ENCODE measurements at places on chromosomes 13 and 19.

- peak; percentile 16 for DNase-seq
Observed at GRCh38 chr19:43934055-43934984, 762 bp downstream of the ZNF45 start.

- no peak for DNase-seq
Observed at GRCh38 chr19:19418555-19419260, 13.2 kb downstream of the GATAD2A start.

GRCh38 chr19:46546194-46546896, 50.7 kb upstream of the PNMA8B start:
- peak; percentile 48 for DNase-seq

DNA sequence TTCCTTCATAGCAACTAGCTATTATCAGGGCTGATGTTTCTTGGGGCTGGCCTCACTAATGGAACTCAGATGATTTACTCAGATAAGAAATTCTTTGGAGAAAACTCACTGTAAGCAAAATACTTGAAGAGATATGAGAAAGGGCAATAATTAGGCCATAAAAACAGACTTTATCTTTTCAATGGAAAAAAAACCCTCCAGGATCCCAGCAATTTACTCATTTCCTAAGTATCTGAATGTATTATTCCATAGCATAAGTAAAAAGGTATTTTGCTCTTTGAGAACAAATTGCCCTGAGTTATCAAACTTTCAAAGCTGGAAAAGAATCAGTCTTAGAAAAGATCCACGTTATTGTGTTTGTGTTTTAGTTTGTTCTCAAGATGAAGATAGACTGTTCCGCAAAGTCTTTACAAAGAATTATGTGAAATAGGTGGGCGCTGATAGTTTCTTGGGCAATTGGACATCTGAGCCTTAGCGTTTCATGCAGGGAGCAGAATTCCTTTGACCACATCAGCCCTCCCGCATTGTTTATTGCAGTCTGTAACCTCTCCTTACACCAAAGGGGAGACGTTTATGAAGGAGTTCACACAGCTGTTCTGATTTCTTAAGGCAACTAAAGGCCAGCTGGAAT, 29.1 kb upstream of the CSNK1A1L start:
- peak; percentile 91 for DNase-seq

DNA sequence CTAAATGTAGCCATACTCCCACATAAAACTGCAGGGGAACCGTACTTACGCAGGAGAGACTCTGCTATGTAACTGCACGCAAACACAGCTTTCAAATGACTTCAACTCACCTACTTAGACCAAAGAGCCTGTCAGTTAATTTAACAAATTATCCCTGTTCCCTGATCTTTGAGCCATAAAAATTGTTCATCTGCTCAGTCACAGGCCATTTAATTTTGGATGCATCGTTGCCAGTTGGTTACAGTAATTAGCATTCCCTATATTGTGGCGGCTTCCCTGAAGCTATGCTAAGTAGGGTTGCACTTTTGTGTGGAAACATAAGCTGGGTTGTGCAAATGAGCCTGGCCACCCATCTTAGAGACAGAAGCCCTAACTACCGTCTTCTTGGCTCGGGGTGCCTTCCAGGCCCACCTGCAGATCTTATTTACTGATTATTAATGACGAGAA, 21.2 kb upstream of the OBI1 start:
- DNase-seq, result no peak

- DNase-seq, result no peak
Observed at GRCh38 chr13:20991741-20992520, 69.5 kb downstream of the LATS2 start.

- no peak for DNase-seq
Observed at GRCh38 chr13:78084401-78084800, 165.8 kb upstream of the EDNRB start.

GRCh38 chr19:30696514-30696913, 324.3 kb downstream of the ZNF536 start:
- DNase-seq, result no peak

GRCh38 chr13:111393221-111393790, 72.9 kb downstream of the TEX29 start:
- no peak for DNase-seq

DNA sequence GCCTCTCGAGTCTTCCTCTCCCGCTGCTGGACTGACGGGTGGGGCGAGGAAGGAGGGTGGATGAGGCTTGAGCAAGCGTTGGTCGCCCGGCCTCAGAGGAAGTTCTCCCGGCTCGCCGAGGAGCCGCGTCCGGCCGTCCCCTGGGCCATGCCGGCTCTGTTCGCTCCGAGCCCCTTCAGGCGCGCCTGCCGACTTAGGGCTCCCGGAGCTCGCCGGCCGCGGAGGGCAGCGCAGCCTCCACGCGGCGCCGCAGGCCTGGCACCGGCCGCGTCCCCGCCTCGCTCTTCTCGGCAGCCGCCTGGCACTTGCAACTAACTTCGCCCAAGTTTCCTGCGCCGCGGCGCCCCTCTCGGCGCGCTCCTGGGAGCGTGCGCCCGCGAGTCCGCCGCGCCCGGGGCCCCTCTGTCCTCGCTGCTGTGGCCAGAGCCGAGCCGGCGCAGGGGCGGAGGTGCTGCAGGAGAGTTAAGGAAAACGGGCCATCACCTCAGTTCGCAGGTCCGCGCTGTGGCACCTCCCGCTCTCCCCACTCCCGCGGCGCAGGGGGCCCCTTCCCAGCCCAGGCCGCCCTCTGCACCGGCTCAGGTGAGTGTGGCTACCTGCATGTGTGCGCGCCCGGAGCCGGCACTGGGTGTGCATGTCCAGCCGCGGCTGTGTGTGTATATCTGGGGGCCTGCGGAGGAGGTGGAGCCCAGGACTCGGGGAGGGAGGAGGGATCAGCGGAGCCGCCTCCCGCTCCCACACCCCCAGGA, 641 bp upstream of the SOX21 start:
- DNase-seq, result peak; percentile 42

GRCh38 chr13:47019977-47020376, 123.1 kb upstream of the HTR2A start:
- DNase-seq, result no peak

DNA sequence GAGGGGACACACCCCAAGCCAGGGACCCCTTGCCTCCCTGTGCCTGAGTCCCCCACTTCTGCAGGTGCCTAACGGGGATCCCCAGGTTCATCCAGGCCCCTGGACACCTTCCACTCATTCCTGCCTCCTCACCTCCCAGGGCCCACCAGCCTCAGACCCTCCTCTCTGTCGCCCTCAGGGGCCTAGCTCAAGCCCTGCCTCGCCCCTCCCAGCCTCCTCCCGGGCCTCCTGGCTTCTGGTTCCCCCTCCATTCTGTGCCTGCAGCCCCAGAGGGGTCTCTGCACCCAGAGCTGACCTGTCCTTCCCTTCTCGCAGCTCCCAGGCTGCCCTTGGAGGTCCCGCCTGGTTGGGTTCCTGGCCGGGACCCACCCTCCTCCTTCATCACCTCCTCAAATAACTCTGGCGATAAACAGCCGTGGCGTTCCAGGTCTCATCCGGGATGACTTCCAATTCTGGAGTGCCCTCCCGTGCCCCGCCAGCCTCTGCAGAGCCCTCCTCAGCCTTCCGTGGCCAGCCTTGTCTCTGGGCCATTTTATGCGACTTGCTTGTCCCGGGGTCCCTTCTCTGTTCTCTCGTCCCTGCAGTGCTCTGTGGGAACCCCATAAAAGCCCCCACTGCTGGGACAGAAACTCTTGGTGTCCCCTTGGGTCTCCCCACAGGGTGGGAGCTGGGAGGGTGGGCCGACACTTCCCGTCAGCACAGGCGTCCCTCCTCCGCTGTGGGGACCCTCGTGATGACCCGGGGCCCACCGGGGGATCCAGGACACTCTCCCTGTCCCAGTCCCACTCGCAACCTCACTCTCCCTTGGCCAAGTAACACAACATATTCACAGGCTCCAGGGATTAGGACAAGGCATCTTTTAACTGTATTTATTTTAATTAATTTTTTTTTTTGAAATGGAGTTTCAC, 9.2 kb downstream of the JOSD2 start:
- no peak for DNase-seq

DNA sequence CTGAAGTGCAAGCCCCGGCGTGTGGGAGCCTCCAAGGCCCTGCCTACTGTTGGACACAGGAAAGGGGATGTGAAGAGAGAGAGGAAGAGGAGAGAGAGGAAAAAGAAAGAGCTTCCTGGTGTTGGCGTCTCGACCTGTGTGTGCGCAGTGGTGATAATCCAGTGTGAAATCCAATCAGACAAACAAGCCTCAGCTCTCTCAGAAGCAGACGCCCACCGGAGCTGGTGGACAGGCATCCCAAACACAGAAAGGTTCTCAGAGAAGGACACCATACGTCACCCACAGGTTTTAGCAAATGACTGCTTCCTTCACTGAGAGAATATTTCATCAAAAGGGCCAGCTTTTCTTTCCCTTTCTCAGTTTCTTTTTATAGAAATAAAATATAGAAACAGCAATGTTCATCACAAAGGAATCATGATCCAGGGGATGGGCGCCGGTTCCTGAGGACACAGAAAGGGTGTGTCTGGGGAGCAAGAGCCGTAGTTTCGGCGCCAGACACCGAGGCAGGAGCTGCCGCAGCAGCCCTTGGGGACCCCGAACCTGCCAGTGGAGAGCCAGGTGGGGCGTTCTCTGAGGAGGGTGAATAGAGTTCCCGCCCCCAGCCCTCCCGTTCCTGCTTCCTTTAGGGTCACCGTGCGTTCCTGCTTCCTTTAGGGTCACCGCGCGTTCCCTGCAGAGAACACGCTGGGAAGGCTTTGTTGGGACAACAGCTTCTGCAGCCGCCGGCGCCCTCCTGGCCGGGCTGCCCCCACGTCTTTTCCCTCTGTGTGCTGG, 145.8 kb upstream of the SOX1 start:
- no peak for DNase-seq
